ENCODE measurements at places on chromosomes 2 and 18.

- DNase-seq = no peak
These were observed 14.0 kb upstream of the IL1B start for GRCh38 chr2:112850588-112850987.

- DNase-seq = no peak
These were observed 130.9 kb downstream of the NDUFA10 start for GRCh38 chr2:239894276-239894675.

DNA sequence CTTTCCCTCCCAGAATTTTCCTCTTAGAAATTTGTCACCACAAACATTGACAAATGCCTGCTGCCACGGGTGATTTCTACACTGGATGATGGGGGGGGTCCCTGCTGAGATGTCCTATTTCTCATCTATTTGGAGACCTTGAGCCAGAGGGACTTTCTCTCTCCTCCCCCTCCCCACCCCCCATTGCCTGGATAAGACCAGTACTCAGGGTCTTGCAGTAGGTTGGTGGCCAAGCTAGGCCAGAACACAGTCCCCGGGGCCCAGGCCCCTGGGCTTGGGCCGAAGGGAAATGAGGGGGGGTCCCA lies 560 bp upstream of the DUSP2 start:
- DNase-seq = no peak

DNA sequence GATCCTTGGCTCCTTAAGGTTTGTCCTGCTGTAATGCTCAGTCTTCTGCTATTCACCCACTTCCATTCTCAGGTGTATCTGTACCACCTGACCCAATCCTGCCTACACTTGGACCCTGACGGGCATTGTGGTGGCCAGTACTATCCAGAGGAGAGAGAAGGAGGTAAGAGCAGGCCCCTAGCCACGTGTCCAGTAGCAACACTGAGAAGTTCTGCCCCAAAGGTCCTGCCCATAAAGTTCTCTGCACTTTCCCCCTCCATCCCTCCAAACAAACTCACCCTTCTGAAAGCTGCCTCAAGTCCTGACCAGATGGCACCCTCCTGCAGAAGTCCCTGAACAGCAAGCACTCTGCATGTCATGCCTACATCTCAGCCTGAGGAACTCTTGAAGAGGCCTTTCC lies 18.3 kb downstream of the TTC32 start:
- DNase-seq = no peak

- no peak for DNase-seq
These were observed 83.8 kb downstream of the CLHC1 start for GRCh38 chr2:55148269-55148668.

GRCh38 chr18:54679318-54680149 lies 88.5 kb downstream of the DYNAP start:
- no peak for DNase-seq

- DNase-seq = no peak
These were observed 9.6 kb upstream of the NT5C1B start for GRCh38 chr2:18598848-18599484.
